ENCODE measurements at places on chromosomes 7 and 10.

DNA sequence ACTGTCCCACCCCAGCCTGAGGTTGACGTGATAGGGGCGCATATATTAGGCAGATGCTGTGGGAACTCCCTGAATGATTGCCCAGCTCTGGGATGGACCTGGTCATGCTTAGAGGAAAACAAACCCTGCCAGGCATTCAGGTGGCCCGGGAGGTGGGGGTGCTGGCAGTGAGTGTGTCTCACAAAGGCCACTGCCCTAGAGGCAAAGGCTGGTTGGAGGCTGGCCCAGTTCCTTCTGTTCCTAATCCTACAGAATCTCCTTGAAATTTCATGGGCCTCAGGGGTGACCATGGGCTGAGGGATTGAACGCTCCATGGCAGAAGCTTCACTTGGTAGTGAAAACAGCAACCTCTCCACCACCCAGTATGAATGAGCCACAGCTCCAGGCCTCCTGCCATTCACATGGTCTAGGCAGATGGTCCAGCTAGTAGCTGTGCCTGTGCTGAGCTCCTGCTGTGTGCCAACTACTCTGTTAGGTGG, 25.6 kb downstream of the ADRA2A start:
- no peak for DNase-seq

DNA sequence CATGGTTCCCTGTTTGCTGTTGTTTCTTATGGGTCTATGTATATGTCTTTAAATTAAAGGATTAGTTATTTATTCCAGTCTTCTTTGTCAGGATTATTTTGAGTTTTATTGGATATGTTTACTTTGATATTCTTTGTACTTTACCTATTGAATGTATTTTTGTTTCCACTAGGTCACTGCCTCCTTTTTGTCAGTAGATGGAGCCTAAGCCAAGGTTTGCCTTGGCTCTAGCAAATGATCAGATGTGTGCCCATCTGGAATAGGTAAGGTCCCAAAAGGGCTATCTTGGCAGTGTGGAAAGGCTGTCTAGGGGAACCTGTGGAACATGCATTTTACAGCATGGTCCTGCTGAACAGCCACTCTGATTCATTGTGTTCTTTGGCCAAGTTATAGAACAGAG, 337.3 kb upstream of the GHITM start:
- DNase-seq, result no peak

DNA sequence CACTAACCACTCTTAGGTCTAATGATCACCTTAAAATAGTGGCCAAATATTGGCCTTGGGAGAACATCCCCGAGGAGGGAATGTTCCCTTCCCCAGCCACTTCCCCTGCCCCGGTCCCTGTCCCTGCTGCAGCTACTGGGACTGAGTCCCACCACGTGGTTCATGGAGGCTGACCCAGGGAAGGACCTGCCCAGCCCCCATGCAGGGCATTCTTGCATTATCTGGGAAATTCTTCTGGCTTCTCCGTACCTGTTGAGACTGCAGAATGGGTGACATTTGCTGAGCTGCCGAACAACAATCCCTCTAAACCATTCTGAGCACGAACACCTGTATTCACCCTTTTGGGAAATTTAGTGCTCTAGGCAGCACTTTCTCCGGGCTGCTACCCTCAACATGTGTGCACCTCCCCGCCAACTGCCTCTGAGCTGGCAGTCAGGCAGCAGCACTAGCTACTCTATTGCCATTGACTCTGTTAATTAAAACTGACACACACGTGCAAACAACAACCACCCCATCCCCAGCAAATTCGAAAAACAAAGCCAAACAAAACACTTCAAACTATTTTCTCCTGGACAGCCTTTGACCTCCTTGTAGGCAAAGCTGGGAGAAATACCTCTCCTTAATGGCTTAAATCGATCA, 567.4 kb upstream of the MKI67 start:
- no peak for DNase-seq

- DNase-seq, result no peak
These were observed 76.3 kb downstream of the WDFY4 start for GRCh38 chr10:48760983-48761382.

GRCh38 chr10:88735661-88736060, 24.2 kb upstream of the LIPN start:
- no peak for DNase-seq

DNA sequence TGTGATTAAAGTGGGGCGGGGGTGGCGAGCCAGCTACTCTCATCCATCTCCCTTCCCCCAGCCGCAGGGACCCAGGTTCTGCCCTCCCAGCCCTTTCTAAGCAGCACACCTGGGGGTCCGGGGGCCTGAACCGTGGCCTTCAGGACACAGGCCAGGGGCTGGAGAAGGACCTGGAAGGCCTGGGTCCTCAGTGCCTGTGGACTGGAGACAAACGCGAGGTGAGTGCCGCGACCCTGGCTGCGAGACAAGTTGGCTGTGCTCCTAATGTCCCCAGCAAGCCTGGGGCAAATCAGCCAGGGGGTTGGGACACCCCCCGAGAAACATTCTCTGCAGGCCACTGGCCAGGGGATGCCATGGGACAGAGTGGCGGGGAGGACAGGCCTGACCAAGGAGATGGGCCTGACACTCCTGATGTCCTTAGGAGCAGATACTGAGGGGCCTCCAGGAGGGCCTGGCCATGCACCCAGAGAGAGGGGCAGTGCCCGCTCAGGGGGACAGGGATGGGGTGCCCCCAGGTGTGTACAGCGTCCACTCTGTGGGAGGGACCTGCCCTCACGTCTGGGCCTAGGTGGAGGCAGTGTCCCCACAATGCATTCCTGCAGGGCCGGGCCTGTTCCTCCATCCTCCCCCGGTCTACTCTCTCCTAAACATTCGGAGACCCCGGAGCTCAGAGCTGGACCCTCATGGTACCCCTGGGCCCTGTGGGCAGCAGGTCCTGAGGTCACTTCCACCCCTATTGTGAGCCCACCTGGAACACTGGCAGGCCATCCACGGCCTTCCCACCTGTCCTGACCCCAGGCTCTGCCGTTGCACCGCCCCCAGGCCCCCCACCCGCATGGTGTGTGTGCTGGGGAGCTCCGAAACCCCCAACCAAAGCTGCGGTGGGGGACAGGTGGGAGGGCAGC, 13.1 kb downstream of the BRAT1 start:
- DNase-seq, result no peak

DNA sequence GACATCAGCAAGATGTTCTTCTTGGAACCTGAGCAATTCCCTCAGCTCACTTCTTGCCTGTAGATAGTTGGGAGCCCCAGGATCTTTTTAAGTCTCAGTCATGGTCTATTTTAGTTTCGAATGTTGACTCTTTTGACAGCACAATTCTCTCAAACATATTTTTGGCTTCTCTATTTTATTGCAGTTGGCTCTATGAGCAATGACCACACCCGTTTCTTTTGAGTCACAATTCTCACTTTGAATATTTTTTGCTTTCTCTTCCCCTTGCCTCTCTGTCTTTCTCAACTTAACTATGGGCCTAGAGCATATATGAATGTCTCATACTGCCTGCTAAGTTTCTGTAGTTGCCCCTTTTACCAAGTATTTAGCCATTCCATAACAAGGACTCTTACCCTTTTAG, 222.8 kb downstream of the PTN start:
- no peak for DNase-seq

GRCh38 chr10:132293201-132293812, 14.4 kb downstream of the STK32C start:
- no peak for DNase-seq
